Epithelial cell of proximal tubule (primary cell): ENCODE measurements at places on chromosomes 16 and 17.

- DNase-seq: no peak
Observed at GRCh38 chr16:19940195-19940594, 55.5 kb upstream of the GPRC5B start.

DNA sequence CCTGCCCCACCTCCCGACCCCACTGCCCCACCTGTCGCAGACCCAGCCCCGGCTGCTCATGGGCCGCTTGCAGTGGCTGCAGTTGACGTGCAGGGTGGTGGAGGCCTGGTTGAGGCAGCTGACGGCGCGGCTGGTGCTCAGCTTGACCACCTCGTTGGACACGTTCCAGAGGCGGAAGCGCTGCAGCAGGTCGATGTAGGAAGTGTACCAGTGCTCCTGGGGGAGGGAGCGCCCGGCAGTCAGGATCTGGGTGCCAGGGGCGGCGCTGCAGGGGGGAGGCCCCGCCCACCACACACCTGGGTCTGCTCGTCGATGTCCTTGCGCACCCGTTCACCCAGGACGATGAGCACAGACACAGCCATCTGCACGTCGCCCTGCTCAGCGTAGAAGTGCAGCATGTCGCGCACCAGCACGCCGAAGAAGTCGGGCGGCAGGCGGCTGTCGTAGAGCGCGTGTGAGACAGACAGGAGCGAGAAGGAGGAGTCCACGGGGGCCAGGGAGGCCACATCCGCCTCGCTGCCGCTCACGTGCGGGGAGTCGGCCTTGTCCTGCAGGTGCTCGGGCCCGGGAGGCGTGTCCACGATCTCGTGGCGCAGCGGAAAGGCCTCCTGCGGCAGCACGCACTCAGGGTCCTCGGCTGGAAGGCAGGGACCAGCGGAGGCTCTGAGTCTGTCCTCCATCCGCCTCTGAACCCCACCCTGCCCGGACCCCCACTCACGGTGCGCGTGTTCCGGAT is 995 bp upstream of the JMJD8 start:
- DNase-seq: no peak

DNA sequence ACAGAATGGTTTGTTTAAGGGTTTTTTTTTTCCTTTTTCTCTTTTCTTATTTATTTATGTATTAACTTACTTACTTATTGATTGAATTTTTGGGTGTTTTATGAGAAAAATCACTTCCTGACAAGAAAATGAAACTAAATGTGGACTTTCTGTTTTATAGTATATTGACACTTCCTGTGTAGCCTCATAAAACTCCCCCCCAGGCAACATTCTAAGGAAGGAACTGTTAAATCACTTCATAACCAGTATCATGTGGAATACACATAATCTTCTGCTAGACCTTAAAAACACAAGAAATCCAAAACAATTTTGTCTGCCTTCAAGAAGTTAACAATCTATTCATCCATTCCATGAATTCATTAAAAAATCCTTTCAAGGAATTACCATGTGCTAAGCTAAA is 164.1 kb upstream of the TOM1L1 start:
- DNase-seq: no peak

DNA sequence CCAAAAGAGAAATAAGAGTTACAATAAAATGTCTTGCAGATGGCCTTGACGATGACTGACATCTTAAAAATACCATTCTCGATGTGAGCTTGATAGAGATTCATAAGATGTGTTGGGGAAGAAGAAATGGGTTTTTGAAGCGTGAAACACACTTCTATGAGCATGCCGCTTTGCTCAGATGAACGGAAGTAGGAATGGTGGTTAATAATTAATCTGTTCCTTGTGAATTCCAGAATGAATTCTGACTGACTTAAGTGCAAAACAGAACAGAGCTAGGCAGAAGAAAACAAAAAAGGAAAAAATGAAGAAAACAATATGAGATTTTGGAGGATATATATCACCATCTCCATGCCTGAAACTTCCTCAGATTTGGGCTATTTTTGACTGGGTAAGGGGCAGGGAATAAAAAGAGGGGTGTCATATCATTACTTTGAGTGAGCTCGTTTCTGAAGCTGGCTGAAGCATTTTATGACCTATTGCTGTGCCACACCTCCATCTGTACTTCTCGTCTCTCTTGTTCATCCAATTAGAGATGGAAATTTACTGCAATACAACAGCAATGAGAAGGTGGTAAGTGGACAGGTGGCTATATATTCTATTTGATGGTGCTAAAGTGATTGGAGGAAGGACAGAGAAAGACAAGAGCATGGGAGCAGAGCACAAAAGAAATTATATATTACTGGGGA is 1152.0 kb upstream of the CDH8 start:
- DNase-seq: peak; percentile 6

- DNase-seq: no peak
Observed at GRCh38 chr16:287298-287811, 4.4 kb downstream of the PDIA2 start.

GRCh38 chr17:71681427-71682173 is 439.2 kb upstream of the SOX9 start:
- no peak for DNase-seq

DNA sequence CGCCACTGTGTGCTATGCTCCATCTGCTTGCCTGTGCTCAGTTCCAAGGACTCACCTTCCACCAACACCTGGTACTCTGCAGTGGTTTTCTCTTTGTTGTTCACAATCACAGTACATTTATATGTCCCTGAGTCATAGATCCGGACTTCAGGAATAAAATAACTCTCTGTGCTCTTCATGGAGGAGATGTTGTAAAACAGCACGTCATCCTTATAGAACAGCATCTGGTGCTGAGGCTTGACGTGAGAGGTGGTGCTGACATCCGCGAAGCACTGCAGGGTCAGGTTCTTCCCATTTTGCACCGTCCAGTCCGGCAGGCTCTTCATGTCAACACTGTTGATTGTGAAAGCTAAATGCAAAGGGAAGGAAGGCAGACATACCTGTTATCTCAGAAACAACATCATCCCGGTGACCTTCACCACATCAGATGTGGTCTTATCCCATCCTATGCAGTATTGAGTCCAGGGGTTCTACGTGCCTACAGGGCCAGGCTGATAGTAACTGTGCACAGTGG is 12.8 kb downstream of the PECAM1 start:
- DNase-seq: no peak

GRCh38 chr17:77592106-77592865 is 366.2 kb upstream of the TNRC6C start:
- DNase-seq: no peak

GRCh38 chr17:78714534-78714933 is 67.5 kb downstream of the CYTH1 start:
- no peak for DNase-seq
